Stimulated activated CD4-positive, alpha-beta T cell treated with anti-CD3 and anti-CD28 coated beads, Interleukin-4, amount 100 ng/mL, for 1 hour (primary cell): ENCODE measurements at places on chromosomes 3 and 15.

GRCh38 chr3:101170062-101170771 is 150.2 kb downstream of the IMPG2 start:
- no peak for DNase-seq

DNA sequence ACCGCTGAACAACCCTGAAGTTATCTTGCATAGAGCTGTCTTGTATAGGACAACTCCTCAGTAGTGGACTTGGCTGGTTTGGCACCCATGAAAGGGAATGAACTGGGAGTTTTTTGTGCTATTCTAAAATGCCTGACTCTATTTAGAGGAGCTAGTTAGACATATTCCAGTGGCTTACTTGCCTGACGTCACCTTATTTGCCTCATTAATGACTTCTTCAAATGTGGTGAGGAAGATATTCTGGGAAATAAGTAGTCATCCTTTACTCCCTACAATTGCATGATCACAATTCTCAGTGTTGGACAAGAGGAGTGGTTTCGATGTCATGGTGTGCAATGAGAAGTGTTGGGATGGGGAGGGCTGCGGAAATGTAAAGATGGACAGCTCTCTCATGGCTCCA is 509.2 kb upstream of the MDFIC2 start:
- no peak for DNase-seq

DNA sequence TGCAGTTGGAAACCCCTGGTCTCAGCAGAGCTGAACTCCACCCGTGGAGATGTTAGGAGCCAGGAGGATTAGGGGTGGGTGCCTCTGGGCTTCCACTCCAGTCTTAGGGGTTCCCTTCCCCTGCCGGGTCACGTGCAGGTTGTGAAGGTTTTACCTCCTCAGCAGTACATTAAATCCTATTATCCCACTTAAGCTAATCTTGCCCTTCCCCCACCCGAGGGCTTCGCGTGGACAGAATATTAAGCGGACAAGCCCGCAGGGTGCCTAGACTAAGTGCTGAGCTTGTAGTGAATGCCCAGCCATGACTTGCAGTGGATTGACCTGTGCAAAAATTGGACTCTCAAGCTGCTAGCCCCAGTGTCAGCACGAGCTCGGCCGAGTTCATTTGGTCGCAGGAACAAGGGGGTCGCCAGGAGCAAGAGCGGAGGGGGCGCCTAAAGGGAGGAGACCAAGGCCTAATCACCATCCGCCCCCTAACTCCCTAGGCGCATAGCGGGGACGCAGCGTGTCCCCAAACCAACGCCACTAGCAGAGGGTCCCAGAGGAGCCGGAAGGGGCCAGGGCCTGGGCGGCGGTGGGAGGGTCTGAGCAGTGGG is 498 bp upstream of the SEMA4B start:
- no peak for DNase-seq

DNA sequence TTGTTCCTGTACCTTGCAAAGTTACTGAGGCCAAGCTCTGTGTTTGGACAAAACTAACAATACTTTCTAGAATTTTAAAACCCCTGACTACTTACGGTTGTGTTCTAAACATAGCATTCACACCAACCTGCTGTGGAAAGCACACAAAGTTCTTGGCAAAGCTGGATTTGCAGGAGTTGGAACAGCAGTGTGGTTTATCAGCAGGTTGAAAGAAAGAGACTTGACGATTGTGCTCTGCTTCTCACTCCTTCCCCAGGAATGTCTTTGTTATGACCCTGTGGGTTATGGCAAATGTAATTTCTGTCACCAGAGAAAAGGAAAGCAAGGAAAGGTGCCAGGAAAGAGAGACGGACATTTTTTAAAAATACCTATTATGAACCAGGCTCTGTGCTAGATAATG is 165.5 kb upstream of the TGFBR2 start:
- DNase-seq, result no peak

- DNase-seq, result no peak
Measured at GRCh38 chr3:123971406-123971805, 10.4 kb upstream of the CCDC14 start.
